Substantia nigra (tissue), 51 donors: ENCODE measurements at places on chromosomes 12 and 14.
A peak's percentile ranks its signal among the peaks of the same experiment; 100 is the strongest.

- no peak for DNase-seq
Observed at GRCh38 chr14:21049271-21049673, 7.1 kb downstream of the RNASE7 start.

DNA sequence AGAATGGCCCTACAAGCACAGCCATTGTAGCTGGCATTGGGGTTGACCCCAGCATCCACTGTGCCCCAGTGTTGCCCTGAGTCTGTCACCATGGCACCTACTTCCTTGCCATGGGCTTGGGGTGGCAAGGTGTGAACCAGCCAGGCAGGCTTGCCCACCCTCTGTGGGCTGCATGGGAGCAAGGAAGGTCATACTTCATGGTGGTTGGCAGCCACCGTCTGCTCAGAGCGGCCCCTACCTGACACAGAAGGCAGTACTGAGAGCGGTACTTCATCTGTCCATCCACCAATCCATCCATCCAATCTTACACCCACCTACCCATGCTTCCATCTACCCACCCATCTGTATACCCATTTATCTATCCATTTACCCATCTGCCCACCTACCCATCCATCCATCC, 160.1 kb downstream of the KIF26A start:
- no peak for DNase-seq

GRCh38 chr14:68814539-68815297, 21.9 kb upstream of the ZFP36L1 start:
- DNase-seq, result peak; percentile 48

DNA sequence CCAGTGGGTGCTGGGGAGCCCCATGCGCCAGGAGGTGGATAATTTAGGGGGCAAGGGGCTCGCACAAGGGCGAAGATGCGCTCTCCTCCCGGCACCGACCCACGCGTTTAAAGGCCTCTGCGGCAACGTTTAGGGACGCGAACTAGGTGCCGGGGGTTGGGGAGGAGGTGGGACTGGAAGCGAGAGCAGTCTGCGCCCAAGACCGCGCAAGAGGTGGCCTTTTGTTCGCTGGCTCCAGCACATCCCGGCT, 1.3 kb downstream of the SLC38A1 start:
- no peak for DNase-seq

DNA sequence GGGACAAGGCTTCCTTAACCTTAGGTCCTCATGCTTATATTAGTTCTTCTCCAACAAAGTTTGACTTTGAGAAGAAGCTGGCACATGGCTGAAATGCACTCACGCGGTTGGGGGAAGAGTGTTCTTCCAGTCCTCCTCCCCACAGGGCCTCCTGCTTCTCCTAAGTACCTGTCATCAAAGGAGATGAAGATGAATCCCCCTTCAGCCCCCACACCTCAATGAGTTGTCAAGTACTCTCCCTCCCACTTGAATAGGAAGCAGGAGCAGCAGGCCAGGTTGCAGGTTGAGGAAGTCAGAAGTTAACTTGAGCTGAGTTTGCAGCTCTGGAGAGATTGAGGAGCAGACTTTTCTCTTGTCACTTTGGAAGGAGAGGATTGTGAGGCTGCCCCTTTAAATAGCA, 2.9 kb upstream of the PDE1B start:
- DNase-seq, result no peak

DNA sequence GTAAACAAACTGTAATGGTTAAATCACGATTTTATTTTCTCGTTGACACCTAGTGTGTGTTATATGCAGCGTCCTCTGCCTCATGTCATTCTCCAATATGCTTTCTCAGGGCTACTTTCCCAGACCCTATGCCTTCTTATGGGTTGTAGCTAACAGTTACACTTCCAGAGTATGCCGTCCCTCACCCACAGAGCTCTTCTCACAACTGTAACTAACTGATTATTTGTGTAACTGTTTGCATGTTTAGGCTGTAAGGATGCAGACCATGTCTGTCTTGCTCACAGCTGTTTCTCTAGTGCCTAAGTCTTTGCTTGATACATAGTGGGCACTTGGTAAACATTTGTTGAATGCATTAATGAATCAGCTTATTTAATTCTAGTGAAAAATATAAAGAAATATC, 417.5 kb downstream of the ZFP36L1 start:
- no peak for DNase-seq

DNA sequence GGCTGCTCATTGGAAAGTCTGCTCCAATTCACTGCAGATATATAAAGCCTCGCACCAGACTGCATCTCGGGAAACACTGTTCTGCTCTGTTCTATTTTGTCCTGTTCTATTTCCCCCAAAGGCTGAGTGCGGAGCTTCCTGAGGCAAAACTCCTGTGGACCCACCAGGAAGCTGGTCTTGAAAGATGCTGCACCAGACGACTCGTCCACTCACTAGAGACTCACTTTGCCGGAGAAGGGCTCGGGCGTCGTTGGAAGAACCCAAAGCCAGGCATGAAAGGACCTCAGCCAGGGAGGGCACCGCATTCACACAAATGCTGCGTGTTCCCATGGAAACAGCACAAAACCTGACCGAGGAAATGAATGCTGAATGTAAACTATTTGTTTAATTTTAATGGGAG, 331.2 kb upstream of the SFSWAP start:
- no peak for DNase-seq

- no peak for DNase-seq
Observed at GRCh38 chr12:75706786-75707605, 195.6 kb upstream of the KRR1 start.

DNA sequence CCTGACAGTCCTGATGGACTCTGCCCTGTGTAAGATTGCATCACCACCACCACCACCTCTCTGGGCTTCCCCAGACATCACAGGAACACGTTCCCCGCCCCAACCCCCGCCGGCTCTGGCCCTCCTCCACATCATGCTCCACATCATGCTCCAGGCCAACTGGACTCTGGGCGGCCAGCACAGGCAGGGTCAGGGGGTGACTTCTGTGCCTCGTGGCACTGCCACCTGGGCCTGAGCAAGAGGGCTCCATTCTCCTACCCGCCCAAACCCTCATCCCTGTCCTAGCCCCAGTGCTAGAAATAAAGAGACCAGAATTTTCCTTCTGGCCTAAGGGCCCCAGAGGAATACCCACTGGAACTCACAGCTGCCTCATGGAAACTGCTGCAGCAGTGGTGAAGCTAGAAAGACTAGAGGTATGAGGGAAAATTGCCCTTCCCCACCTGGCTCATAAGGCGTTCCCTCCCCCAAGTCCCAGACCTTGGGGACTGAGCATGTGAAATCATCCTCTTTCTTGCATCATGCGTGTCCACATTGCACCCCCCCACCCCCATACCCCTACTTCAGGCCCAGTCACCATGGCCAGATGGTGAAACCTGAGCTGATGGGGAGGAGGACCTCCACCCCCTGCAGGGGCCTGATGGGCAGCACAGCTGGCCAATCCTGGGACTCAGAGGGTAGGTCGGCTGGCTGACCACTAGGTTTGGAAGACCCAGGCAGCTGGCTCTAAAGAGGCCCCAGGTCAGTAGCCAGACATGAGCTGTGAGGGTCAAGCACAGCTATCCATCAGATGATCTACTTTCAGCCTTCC, at the start of gene INHBE:
INHBE (plus strand) TSS at position 742 of the 808 bp plus-strand sequence. CDS start 230 bp downstream, outside the sequence.
- DNase-seq, result no peak
